ENCODE measurements at places on chromosomes 2 and 18.

DNA sequence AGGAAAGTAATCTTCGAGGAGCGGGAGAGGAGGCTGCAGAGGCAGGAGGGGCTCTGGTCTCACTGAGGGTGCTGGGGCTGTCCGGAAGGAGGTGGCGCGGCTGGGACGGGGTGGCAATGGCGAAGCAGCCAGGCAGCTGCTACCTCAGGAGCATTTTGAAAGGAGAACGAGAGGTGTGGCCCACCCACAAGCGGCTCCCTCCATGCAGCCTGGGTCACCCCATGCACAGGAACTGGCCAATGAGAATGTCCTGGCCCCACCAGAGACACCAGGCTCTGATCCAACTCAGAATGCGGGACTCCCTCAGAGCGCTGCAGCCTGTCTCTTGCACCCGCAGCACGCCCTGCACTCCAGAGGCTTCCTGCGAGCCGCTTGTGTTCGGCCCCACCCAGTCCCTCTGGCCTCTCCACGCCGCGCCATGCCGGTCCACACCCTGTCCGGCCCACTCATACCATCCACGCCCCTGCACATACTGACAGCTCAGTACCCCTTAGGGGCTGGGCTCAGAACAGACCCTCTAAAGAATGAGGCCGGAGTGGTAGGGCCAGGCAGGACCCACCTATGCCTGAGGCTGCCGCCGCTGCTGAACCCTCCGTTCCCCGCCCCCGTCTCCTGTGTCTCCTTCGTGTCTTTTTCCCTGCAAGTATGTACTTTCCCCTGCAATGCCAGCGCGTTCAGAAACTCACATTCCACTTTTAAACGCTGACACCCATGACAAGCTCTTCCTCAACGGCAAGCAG is 6.4 kb upstream of the BOK start:
- no peak for DNase-seq

DNA sequence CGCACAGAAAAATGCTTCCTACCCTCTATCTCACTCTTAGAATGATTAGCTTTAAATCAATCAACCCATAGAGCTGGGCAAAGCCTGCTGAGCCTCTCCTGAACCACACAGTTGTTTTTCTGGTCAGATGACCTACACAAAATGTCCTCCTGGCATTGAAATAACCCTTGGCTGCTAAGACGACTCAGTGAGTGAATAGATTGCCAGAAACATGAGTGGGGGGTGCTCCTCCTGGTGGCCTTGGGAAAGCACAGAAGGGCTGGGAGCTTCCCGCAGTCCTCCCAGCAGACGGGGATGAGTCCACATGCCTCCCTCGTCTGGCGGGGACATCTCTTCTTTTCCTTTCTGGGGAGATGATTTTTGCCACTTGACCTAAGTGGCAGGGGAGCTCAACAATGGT is 14.9 kb downstream of the MAL start:
- no peak for DNase-seq

- no peak for DNase-seq
These were observed 357.2 kb upstream of the SALL3 start for GRCh38 chr18:78622251-78622906.

DNA sequence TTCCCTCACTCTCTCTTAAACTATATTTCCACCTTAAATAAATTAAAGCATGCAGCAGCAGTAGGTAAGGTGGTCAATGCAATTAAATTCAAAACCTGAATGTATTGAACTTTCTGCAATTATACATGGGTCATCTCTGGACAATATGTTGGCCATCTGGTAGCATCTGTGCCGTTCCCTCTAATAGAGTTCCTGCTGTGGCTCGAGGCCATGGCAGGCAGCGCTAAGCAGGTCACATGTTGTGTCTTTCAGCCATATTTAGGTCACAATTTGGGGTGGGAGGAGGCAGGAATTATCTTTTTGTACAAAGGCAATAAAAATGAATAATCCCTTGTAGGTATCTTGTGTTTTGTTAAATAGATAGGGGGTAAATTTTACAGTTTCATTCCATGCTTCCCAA is 676.2 kb downstream of the ZEB2 start:
- no peak for DNase-seq

- peak; percentile 45 for DNase-seq
These were observed 32.7 kb downstream of the QPCT start for GRCh38 chr2:37377187-37377532.

- no peak for DNase-seq
These were observed 6.5 kb upstream of the AFF3 start for GRCh38 chr2:100148883-100149282.

DNA sequence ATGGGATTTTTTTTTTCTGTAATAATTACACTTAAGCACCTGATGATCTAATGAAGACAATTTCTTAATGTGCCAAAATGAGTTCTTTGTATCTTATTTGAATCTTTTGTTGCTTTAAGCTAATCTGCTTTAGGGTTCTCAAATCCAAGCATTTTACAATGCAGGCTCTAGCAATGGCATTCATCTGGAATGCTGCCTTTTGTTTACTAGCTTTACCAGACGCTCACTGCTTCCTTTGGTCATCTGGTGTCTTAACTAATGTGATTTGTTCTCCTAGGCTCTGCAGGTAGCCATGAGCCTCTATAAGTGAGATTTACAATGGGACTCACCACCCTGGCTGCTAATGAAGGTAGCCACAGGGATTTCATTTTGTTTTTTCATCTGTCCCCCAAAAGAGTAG is 100.3 kb downstream of the GREB1L start:
- DNase-seq, result no peak

DNA sequence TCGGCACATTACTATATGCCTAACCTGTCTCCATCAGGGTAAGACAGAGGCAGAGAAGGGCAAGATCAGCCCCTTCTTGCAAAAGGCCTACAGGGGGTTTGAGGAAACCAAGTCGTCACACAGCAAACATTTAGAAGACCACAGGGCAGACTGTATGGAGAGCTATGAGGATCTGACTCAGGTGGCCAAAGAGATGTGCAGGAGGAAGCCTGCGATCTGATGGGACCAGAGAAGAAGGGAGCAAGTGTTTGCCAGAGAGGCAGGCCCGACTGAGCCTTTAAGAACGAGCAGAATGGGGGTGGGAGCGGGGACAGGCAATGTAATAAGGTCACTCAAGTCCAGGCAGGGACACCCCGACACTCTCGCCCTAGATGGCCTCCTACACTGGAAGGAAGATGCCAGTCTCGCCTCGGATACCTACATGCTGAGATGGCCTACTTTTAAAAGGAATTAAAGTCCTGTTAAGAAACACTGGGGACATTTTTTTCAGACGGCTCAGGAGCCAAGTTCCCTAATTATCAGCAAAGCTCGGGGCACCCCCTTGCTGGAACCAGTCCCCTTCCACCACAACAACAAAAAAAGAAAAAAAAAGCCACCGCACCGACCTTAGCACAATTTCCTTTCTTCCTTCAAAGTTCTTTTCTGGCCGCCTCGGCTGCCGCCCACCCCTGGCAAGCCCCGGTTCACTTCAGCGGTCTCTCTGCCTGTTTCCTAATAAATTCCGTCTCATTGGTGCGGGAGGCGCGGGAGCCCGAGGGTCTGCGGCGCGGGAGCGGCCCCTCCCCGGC is 1.5 kb downstream of the SFXN5 start:
- DNase-seq, result peak; percentile 73

DNA sequence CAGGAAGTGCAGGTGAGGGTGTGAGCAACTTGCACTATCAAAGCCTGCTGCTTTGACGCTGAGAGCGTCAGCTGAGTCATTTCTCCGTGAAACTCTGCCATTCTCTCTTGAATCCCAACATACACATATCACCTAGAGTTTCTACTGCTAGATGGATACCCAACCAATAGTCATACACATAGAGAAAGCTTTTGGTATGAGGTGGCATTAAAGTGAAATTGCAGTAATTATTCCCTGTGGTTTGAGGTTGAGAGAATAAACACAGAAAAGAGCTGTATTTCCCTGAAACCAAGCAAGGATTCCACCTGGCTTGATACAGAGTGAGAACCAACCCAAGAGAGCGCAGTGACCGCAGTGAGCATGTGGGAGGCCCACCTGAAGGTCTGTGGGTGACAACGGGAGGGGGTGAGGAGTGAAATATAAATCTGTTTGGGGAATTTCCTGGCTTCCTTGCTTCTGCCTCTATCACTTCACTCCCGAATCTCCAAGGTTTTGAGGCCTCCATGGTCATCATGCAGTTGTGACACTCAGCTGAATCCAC is 28.8 kb upstream of the TMEM18 start:
- no peak for DNase-seq

DNA sequence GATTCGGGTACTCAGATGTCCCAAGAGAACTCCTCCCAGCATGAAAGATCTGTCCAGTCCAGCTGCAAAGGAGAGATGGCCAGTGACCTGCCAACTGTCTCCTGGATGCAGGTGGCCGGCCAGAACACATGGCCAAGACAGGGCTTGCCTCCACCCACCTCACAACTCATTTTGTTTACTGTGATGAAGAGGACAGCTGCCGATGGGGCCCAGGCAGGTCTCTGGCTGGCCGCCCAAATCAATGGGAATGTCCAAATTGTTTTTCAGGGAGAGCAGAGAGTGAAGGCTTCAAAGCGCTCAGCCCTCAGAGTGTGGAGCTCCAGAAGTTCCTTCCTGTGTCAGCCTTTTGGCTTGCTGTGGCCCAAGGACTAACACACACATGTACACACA is 41.9 kb downstream of the FOSL2 start:
- no peak for DNase-seq

- peak; percentile 34 for DNase-seq
These were observed 28.9 kb upstream of the IER3IP1 start for GRCh38 chr18:47204908-47205522.

DNA sequence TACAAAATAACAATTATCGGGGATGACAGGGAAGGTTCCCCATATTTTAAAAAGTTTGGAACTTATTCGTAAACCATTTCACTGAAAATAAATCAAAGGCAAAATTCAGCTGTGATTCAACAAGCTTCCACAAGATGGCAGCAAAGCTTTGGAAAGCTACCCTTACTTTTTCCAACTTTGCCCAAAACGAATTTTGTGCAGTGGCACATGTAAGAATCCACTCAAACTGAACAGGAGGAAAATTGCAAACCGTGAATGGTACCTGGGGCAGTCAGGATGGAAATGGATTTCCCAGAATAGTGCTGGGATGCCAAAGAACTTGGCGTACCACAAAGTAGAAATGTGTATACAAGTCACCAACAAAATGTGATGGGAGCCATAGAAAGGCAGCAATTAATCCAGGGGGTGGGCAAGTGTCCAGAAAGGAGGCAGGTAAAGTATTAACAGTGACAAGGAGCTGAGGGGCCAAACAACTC is 10.7 kb downstream of the RPL31 start:
- peak; percentile 42 for DNase-seq

DNA sequence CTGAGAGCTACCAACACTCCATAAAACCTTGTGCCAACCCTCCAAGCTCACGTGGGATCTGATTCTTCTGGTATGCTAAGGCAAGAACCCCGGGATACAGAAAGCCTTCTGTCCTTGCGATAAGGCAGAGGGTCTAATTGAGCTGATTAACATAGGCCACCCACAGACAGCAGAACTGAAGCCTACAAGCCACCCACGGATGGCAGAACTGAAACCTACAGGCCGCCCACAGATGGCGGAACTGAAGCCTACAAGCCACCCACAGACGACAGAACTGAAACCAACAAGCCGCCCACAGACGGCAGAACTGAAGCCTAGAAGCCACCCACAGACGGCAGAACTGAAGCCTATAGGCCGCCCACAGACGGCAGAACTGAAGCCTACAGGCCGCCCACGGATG is 216.3 kb downstream of the SNTG2 start:
- DNase-seq, result no peak

GRCh38 chr18:53114441-53114840 is 774.4 kb downstream of the DCC start:
- DNase-seq, result no peak

- no peak for DNase-seq
These were observed 146.3 kb upstream of the LMAN1 start for GRCh38 chr18:59505356-59505755.

DNA sequence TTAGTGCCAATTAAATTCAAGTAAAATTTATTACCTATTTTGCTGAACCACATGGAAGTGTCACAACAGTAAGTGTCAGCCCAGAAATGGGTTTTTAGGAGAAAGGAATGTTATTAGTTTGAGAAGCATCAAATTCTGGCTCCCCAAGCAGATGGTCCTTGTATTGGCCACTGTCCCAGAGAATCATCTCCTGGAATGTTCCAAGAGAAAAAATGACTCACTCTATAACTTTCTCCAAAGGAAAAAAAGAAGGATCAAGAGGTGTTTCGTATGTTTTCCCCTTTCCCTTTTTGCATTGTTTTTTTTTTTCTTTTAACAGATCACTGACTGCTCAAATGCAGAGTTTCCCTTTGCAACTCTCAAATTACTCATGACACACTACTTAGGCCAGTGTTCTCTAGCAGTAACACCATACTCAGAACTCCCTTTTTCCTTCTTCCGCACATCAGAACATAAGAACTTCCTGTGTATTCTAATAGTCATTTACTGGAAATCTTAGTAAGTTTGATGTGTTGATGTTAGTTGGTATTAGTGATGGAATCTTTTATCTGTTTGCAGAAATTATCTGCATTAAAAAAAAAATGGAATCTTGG is 390.3 kb downstream of the GPD2 start:
- no peak for DNase-seq

DNA sequence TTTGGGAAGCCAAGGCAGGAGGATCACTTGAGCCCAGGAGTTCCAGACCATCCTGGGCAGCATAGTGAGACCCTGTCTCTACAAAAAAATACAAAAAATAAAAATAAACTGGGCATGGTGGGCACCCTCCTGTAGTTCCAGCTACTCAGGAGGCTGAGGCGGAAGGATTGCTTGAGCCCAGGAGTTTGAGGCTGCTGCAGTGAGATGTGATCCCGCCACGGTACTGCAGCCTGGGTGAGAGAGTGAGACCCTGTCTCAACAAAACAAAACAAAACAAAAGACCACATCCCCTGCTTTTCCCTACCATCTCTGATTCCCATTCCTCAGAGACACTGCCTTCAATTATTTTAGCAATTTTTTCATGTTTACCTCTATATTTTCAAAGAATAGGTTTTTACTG is 3.9 kb upstream of the RNF103 start:
- DNase-seq, result no peak

- no peak for DNase-seq
These were observed 68.4 kb upstream of the PPP1CB start for GRCh38 chr2:28683100-28683706.

- no peak for DNase-seq
These were observed 49.3 kb downstream of the DNMT3A start for GRCh38 chr2:25292408-25292807.

- no peak for DNase-seq
These were observed 108.2 kb downstream of the RHBDD1 start for GRCh38 chr2:226943862-226944620.

GRCh38 chr2:198448789-198449188 is 644.4 kb downstream of the PLCL1 start:
- DNase-seq, result no peak

DNA sequence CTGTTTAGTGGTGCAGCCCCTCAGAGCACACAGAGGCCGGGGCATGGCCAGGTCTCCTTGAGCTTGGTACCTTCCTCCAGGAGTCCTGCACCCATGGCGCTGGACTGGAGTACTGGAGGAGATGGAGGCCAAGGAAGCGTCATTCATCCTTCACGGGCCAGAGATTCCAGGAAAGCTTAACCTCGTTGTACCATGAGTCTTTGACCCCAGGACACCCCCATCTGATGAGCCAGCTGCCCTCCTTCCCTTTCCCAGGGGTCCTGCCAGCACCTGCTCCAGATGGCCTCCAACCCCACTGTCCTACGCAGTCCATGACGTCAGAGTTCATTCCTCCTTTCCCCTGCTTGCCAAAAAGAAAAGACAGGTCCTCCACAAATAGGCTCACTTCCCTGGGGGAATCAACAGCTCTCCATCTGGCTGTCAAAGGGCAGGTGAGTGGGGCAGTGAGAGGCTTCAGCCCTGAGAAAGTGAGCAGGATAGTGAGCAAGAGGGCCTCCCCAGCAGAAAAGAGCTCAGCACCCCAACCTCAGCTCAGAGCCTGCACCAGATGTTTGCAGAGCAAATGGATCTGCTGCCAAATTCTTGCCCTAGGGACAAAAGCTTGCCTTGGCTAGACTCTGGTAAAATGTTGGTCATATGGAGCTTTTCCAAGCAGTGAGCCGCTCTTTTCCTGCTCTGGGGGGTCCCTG is 4.5 kb upstream of the NPPC start:
- no peak for DNase-seq

Data from common myeloid progenitor, CD34-positive (primary cell).